ENCODE measurements at places on chromosomes 5 and 9.
A peak's percentile ranks its signal among the peaks of the same experiment; 100 is the strongest.

GRCh38 chr5:120083851-120084542 lies 380.1 kb upstream of the PRR16 start:
- DNase-seq: no peak

GRCh38 chr5:174799121-174799520 lies 74.7 kb downstream of the MSX2 start:
- no peak for DNase-seq

DNA sequence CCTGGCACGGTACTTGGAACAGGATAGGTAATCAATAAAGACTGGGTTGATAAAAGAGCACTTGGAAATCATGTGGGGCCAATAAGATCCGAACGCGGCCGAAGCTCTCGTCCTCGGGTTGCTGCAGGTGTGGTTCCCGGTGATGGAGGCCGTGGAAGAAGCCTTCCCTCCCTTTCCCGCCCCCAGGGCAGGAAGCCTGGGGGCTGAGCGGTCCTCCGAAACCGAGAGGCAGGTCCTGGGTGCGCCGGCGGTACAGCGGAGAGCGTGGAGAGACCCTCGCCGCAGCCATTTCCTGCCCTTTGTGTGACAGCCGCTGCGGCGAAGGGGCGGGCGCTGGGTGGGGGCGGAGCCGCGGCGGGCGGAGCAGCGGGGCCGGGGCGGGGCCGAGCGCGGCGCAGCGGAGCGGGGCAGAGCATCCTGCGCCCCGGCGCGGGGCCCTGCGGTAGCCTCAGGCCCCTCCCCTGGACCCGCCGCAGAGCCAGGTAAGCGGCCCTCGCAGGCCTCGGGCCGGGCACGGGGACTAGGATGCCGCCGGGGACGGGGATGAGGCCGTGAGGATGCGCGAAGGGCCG lies at the start of gene CYFIP2:
CYFIP2 (plus strand) TSS at position 410 of the 572 bp plus-strand sequence. CDS start 19,239 bp downstream, outside the sequence.
- no peak for DNase-seq

GRCh38 chr5:181149806-181150733 lies 2.7 kb downstream of the OR2V2 start:
- DNase-seq: no peak

GRCh38 chr5:133847886-133848285 lies 120.5 kb downstream of the C5orf15 start:
- DNase-seq: no peak

DNA sequence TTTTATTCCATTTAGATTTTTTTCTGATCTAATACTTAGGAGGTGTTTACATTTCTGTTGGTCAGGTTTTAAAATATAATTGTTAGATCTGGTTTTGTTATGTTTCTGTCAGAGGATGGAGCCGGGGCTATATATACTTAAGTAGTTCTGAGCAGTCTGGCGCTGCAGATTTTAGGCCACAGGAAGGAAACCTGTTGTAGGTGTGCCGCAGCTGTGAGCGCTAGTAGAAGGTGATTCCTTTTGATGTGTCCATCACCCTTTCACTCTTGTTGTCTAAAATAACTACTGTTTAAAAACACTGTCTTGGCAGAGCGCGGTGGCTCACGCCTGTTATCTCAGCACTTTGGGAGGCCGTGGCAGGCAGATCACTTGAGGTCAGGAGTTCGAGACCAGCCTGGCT lies 17.0 kb downstream of the ZBTB34 start:
- DNase-seq: no peak

DNA sequence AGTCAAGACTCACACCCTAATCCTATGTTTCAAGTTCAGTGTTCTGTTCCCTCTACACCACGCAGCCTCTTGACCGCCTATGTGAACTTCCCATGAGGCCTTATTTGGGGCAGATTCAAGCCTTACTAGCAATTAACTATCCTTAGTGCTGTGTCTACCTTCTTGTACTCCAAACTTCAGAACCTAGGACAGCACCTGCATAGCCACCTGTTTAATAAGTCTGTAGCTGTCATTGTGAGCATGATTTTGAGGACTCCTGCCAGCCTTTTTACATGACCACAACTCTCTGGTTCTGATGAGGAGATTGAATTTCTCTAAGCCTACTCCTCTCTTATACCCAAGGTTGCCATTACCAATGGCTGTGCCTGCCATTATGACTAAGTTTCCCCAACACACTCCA lies 50.8 kb upstream of the PCSK1 start:
- DNase-seq: no peak

GRCh38 chr9:129131300-129132145 lies 20.3 kb downstream of the PTPA start:
- peak; percentile 34 for DNase-seq

DNA sequence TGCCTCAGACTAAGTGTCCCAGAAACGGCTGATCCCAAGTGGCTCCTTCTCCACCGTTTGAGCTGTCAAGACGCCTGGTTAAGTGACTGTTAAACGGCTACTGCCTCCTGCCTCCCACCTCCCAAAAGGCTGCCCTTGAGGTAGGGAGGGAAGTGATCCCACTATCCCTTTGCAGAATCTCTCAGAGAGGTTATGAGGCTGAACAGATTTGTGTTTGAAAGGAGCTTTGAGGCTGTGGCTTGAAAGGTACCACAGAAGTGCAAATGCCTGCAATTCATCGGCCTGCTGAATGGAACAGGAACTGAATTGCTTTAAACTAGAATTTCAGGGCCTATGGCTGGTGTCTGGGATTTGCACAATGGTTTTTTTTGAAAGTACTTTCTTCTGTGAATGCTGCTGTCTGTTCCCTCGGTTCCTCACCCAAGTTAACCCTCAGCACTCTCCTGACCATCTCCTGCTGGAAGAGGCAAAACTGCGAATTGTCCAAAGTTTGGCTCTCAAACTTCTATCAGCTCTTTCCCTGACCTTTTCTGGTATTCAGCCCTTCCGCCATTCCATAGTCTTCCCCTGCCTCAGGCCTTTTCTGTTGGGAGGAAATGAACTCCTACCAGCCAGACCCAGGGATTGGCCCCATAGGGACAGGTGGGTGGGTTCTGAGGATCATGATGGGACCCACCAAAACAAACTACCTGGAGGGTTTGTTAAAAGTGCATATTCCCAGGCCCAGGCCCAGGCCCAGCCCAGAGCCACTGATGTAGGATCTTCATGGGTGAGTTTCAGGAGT lies 453.3 kb downstream of the KDM4C start:
- no peak for DNase-seq

GRCh38 chr5:179432547-179432946 lies 87.3 kb upstream of the ADAMTS2 start:
- DNase-seq: no peak

DNA sequence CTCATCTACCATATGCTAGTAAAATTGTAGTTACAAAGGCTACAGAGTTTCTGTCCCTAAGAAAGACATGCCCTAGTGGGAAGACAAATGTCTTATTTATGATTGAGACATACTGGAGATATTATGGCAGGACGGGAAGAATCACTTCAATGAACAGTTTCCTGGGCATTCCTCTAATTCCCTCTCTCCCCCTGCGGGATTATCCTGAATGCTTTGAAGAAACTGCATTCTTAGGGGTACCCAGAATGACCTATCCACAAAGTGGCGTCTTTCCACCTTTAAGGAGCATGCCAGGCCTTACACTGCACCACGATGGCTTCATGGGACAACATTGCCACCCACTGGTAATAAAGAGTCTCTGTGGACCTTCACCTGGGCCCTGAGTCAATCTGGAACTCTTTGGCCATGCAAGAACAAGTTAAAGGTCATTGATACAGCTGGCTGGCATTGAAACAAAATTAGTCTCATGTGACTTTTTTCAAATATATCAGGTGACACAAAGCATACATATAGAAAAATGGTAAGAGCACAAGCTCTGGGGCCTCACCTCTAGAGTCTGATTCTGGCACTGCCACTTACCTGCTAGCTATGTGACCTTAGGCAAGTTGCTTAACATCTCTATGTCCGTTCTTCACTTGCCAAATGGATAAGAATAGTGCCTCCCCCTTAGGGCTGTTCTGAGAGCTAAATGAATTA lies 32.0 kb downstream of the ANKRD55 start:
- no peak for DNase-seq

DNA sequence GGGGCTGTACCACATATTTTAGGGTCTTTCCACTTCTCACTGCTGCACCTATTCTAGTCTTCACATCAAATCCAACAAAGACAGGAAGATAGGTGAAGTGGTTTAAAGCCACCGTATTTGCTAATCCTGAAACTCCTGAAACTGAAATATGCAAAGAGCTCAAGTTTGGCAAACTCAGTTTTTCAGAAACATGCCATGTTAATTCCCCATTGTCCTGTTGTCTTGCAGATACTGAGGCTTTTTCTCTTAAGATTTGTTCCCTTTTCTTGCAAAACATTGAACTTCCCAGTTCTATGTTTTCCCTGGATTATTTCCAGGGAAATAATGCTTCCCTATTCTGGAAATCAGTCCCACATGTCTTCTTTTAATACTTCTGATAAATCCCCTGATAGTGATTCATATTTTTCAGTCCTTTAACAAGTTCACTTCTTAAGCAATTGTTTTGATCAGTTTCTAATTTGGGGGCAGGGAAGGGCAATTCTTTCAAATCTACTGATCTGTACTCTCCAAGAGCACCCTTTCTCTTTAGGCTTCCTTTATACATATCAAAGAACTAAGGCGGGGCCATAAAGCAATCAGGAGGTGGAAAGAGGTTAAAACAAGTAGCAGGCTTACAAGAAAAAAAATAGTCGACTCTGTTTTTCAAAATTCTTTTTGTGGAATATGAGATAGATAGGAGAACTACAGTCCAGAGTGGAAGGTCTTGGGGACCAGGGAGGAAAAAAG lies 648.5 kb downstream of the BNC2 start:
- no peak for DNase-seq

GRCh38 chr5:159041444-159042198 lies 58.1 kb downstream of the EBF1 start:
- no peak for DNase-seq

DNA sequence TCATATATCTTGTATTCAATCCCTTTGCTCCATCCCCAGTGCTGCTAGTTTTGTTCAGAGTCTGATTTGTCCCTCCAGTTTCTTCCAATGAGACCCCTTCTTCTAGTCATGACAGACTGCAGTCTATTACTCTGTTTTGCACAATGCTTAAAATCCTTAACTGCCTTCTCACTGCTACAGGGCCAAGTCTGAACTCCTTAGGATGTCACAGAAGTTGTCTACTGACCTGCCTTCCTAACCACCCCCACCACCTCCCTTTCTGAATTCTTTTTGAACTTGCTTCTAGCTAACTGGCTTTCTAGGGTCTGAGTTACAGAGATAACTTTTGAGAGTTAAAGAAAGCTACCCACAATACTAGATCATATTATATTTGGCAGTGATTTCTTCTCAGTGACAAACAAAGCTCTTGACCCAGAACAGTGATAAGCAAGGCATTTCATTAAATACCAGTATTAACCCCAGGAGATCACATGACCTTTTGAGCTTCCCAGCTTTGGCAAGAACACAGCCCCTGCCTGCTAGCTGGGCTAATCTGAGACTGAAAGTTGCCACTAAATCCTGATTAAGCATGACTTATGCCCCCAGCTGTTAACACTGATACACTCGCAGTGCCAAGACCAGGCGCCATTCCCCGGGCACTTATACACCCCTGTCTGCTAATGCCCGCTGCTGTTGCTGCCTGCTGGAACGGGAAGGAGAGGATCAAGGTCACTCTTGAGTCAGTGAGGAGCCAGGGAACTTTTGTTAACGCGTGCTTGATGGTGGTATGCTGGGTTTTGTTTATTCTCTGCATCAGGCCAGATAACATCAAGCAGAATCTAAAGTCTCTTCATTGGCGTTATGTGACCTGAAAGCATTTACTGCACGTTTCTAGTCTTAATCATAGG lies 36.4 kb upstream of the ADAMTSL1 start:
- DNase-seq: no peak

GRCh38 chr9:70392850-70393249 lies 21.6 kb downstream of the KLF9 start:
- DNase-seq: no peak

DNA sequence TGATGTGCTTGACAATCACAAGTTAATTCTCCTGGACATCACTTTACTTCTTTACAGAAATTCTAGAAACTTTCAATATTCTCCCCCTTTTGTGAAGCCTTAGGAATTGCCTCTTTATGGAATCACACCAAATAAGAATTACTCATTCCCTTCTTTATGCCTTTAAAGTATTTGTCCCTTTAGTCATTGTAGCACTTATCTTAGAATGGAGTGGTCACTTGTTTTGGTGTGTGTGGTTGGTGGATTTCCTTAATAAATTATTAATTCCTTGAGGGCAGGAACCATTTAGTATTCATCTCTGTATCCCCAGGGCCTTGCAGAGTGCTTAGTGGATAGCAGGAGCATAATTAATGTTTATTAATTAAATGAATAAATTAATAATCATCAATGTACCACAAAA lies 307.0 kb downstream of the ARRDC3 start:
- DNase-seq: no peak
